ENCODE measurements at places on chromosomes 6 and 20. TPM values are rescaled to one million over a fixed set of nuclear protein-coding genes. Genes with fewer than 3 reads are reported as not detected.

Gene TULP1
- not detected for total RNA-seq

Gene KIF16B
- total RNA-seq, result 3.9 TPM

Gene VSTM2L
- total RNA-seq, result 9.2 TPM

DNA sequence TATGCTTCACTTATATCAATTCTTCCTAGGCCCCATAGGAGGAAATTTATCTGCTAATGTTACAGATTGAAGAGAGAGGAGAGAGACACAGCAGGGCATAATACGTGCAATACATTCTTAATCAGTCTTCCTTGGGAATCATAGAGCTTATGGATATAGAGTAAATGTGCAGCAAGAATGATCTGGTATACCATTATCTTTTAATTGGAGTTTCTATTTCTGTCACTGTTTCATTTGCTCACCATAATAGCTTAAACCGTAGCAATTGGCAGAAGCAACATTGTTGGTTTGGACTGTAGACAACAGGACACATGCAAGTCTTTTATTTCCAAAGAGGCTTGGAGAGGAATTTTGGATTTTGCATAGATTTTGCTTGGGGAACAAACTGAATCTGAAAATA is 68.1 kb upstream of the PCSK2 start:
- no peak for DNase-seq
- no peak overlapping the region for H3K27ac ChIP-seq
- H3K4me3 ChIP-seq, result no peak overlapping the region
- no peaks in the 10 kb centered on the region for H3K4me1 ChIP-seq
- no peaks in the 10 kb centered on the region for H3K27me3 ChIP-seq

- no peaks in the 10 kb centered on the region for H3K36me3 ChIP-seq
- no peaks in the 10 kb centered on the region for H3K27me3 ChIP-seq
- H3K4me1 ChIP-seq, result peaks cover 31% of the 10 kb centered on the region
- no peak for DNase-seq
- no peak overlapping the region for H3K27ac ChIP-seq
- no peak overlapping the region for H3K4me3 ChIP-seq
These were observed 108.4 kb downstream of the RTN4IP1 start for GRCh38 chr6:106520711-106521401.

GRCh38 chr20:3563548-3564177 is 92.8 kb downstream of the ATRN start:
- H3K4me3 ChIP-seq, result no peak overlapping the region
- no peaks in the 10 kb centered on the region for H3K36me3 ChIP-seq
- no peaks in the 10 kb centered on the region for H3K27me3 ChIP-seq
- peaks cover 17% of the 10 kb centered on the region for H3K4me1 ChIP-seq
- peak overlapping the region; percentile 18 for H3K27ac ChIP-seq
- DNase-seq, result peak; percentile 76

DNA sequence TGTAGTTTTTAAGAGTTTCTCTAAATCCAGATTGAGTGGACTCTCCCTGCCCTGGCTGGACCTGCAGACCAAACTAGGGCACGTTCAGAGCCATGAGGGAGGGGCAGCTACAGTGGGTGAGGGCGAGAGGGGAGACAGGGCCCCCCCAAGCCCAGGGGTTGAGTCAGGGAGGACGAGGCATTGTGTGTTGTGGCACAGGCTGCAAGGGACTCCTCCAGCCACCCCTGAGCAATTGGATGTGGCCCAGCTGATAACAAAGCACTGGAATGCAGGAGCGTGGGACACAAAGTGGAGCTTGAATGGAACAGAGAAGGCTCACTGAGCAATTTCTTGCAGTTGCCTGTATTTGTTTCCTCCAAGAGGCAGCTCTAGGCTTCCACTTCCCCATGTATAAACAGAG is 43.5 kb upstream of the MYL9 start:
- DNase-seq, result no peak
- H3K4me1 ChIP-seq, result peaks cover 30% of the 10 kb centered on the region
- H3K4me3 ChIP-seq, result no peak overlapping the region
- H3K36me3 ChIP-seq, result peaks cover 30% of the 10 kb centered on the region
- no peaks in the 10 kb centered on the region for H3K27me3 ChIP-seq

GRCh38 chr6:144823131-144823530 is 538.0 kb downstream of the UTRN start:
- H3K27ac ChIP-seq, result no peak overlapping the region
- H3K36me3 ChIP-seq, result peaks cover 23% of the 10 kb centered on the region
- no peaks in the 10 kb centered on the region for H3K27me3 ChIP-seq
- H3K4me1 ChIP-seq, result peaks cover 7% of the 10 kb centered on the region
- DNase-seq, result no peak

GRCh38 chr20:53609491-53610445 is 16.1 kb upstream of the ZNF217 start:
- 0 out of 2 replicates have a peak overlapping the region, but pooled peaks have one; percentile 7 for H3K4me3 ChIP-seq
- H3K36me3 ChIP-seq, result no peaks in the 10 kb centered on the region
- H3K4me1 ChIP-seq, result peaks cover 60% of the 10 kb centered on the region
- no peaks in the 10 kb centered on the region for H3K27me3 ChIP-seq
- H3K27ac ChIP-seq, result peak overlapping the region; percentile 34

- H3K4me1 ChIP-seq, result peaks cover 49% of the 10 kb centered on the region
- no peaks in the 10 kb centered on the region for H3K36me3 ChIP-seq
- peak overlapping the region; percentile 44 for H3K4me3 ChIP-seq
- no peaks in the 10 kb centered on the region for H3K27me3 ChIP-seq
- H3K27ac ChIP-seq, result peak overlapping the region; percentile 66
- peak; percentile 77 for DNase-seq
These were observed 49.2 kb downstream of the FYN start for GRCh38 chr6:111823831-111824607.

- H3K27ac ChIP-seq, result no peak overlapping the region
- no peak overlapping the region for H3K4me3 ChIP-seq
- no peaks in the 10 kb centered on the region for H3K36me3 ChIP-seq
- no peaks in the 10 kb centered on the region for H3K27me3 ChIP-seq
These were observed 89.9 kb upstream of the SGK1 start for GRCh38 chr6:134407791-134408190.

DNA sequence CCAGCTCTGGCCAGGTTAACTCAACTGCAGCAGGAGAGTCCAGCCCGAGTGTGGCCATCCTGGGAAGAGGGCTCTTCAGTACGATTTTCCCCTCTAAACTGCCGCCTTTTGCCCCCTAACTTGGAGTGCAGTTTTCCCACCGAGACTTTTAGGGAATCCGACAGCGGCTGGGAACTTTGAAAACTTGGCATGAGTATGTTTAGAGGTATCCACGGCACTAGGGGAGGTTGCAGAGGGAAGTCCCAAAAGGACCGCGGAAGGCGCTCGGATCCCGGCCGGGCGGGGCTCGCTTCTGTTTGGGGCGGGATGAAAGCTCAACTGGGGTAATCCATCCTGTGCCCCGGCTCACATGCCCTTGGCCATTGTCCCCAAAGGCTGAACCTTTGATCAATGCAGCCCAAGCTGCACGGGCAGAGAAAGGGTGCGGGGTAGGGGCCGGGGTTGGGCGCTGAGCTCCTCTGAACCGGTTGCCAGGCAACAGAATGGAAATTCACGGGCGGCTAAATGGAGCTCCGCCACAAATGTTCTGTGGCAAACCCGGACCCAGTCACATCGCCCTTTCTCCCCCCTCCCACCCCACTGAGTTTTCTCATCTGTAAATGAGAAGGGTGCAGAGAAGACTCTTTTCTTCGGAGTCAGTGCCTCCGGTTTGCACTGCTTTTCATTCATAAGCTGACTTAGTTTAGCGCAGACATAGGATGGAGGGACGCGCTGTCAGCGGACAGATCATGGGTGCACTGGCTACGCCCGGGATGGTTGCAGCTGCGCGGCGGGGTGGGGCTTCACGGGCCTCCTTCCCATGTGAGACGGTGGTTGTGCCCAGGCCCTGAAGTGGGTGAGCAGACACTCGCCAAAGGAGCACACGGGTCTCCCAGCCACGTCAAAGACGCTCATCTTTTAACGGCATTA is 2.3 kb downstream of the BMP6 start:
- peak overlapping the region; percentile 24 for H3K27ac ChIP-seq
- DNase-seq, result peak; percentile 69
- H3K27me3 ChIP-seq, result no peaks in the 10 kb centered on the region
- H3K4me3 ChIP-seq, result peak overlapping the region; percentile 77
- H3K36me3 ChIP-seq, result no peaks in the 10 kb centered on the region

- H3K27ac ChIP-seq, result no peak overlapping the region
- no peaks in the 10 kb centered on the region for H3K27me3 ChIP-seq
- H3K4me3 ChIP-seq, result no peak overlapping the region
- no peaks in the 10 kb centered on the region for H3K36me3 ChIP-seq
- peaks cover 11% of the 10 kb centered on the region for H3K4me1 ChIP-seq
These were observed 13.2 kb upstream of the AHCY start for GRCh38 chr20:34316196-34316814.

- DNase-seq, result no peak
- H3K4me1 ChIP-seq, result no peaks in the 10 kb centered on the region
- H3K27me3 ChIP-seq, result peaks cover 5% of the 10 kb centered on the region
- H3K4me3 ChIP-seq, result no peak overlapping the region
- H3K27ac ChIP-seq, result no peak overlapping the region
- H3K36me3 ChIP-seq, result no peaks in the 10 kb centered on the region
These were observed 72.6 kb downstream of the ERMARD start for GRCh38 chr6:169824021-169824420.

- H3K27me3 ChIP-seq, result no peaks in the 10 kb centered on the region
- no peak overlapping the region for H3K4me3 ChIP-seq
- no peak overlapping the region for H3K27ac ChIP-seq
- no peaks in the 10 kb centered on the region for H3K4me1 ChIP-seq
- no peaks in the 10 kb centered on the region for H3K36me3 ChIP-seq
These were observed 148.7 kb upstream of the JARID2 start for GRCh38 chr6:15096894-15097837.

DNA sequence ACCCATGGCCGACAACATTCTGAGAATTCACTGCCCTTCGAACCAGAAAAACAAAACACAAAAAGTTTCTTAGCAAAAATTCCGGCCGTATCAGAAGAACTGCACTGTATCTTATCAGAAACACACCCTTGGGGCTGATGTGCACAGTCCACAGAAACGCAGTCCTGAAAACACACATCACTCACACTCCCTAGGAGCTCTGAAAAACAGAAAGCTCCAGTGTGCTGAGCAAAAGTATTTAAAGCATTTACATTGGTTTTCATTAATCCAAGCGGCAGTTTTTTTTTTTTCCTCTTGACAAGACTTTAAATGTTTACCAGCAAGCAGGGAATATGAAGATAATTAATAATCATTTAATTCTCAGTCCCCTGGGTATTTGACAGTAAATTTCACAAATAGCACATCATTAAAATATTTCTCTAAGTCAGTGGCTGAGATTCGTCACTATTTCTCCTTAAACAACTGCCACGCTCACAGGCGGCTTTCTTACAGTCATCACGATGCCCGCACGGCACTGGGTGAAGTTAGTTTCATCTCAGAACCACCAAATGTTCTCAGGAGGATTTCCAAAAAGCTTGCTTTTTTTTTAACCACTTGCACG is 13.3 kb downstream of the NFATC2 start:
- H3K4me3 ChIP-seq, result no peak overlapping the region
- H3K36me3 ChIP-seq, result no peaks in the 10 kb centered on the region
- no peaks in the 10 kb centered on the region for H3K27me3 ChIP-seq
- peaks cover 20% of the 10 kb centered on the region for H3K4me1 ChIP-seq
- peak; percentile 13 for DNase-seq

- H3K36me3 ChIP-seq, result peaks cover 4% of the 10 kb centered on the region
- no peak for DNase-seq
- H3K4me1 ChIP-seq, result peaks cover 11% of the 10 kb centered on the region
- H3K27ac ChIP-seq, result no peak overlapping the region
- no peak overlapping the region for H3K4me3 ChIP-seq
These were observed 18.2 kb downstream of the FBXL4 start for GRCh38 chr6:98929498-98930060.

DNA sequence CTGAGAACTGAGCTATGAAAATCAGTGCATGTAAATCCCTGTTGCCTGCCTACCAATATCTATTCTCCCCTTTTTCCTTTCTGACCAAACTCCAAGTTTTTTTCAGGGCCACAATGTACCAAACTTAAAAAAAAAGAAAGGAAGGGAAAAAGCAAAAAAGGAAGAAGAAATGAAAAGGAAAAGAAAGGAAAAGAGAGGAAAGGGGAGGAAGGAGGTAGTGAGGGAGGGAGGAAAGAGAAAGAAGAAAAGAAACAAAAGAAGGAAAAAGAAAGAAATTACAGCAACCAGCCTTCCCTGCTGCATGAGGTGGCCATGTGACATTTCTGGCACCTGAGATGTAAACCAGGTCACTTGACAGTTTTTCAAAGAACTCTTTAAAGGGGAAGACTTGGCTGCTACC is 4.4 kb downstream of the CNKSR3 start:
- no peak overlapping the region for H3K27ac ChIP-seq
- peaks cover 9% of the 10 kb centered on the region for H3K4me1 ChIP-seq
- no peak for DNase-seq
- no peak overlapping the region for H3K4me3 ChIP-seq
- H3K27me3 ChIP-seq, result no peaks in the 10 kb centered on the region
- no peaks in the 10 kb centered on the region for H3K36me3 ChIP-seq

Measured in GM23248 (cell line).